Cardiac septum (tissue), 1 donor: ENCODE measurements at places on chromosomes 16 and 17.

GRCh38 chr17:68238164-68238870 is 9.5 kb upstream of the AMZ2 start:
- DNase-seq = no peak

- no peak for DNase-seq
Measured at GRCh38 chr16:56603589-56603988, 4.8 kb upstream of the MT2A start.

GRCh38 chr17:72614871-72615626 is 477.4 kb downstream of the SLC39A11 start:
- no peak for DNase-seq

DNA sequence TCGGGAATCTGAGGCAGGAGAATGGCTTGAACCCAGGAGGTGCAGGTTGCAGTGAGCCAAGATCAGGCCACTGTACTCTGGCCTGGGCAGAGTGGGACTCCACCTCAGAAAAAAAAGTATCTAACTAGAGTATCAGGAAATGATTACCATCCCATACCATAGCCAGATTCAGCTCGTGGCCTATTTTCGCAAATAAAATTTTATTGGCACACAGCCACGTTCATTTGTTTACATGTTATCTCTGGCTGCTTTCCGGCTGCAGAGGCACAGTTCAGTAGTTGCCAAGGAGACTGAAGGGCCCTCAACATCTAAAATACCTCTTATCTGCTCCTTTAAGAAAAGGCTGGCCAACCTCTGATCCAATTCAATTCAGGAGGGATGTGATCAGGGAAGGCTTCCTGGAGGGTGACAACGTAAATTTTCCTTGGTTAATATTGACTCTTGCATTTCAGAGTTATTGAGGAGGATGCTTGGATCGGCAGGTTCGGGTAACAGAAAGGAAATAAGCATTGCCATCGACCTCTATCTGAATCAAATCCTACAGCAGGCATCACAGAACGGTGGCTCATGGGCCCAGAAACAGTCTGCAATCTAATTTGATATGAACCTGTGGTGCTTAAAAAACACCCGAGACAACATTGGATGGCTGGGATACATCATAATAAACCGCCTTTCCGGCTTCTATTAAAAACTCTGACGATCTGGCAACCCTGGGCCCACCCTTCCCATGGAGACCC is 73.8 kb downstream of the XYLT1 start:
- DNase-seq = no peak

DNA sequence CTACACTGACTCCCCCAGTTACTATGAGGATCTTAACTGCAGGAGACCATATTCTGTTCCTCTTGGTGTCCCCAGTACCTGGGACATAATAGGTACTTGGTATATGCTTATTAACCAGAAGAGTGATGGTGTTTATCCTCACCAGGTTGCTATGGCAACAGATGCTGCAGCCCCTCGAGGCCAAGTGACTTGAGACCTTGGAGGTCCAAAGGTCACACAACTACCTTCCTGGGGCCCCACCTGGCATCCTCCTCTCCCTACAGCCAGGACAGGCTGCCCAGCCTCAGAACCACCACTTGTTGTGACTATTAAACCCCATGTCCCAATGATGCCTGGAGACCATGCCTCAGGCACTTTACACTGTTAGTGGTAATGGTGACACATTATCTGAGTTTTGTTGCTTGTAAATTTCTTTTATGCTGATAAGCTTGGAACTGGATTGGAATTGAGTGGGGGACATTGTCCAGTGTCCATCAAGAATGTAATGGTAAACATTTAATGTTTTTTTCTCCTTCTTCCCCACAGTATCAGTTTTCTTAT is 189.4 kb downstream of the CCDC182 start:
- DNase-seq = no peak

DNA sequence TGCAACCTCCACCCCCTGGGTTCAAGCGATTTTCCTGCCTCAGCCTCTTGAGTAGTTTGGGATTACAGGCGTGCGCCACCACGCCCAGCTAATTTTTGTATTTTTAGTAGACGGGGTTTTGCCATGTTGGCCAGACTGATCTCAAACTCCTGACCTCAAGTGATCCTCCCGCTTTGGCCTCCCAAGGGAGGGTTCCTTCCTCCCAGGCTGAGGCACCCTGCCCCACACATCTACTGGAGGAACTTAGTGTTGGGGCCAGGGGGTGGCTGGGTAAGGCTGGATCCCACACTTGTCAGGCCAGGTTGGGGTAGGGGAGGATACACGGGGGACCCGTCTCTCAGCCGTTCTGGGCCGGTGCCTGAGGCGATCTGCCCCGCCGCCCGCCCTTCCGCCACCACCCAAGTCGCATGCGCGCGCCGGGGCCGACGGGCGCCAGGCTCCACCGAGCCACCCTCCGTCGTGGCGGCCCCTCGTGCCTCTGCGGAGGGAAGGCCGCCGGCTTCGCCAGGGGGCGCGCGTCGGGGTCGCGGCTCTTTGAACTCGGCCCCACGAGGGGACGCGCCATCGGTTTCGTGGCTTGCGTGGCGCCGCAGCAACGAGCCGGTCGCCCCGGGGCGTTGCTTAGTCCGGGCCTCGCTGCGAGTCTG is 15.9 kb downstream of the GRB7 start:
- peak; percentile 87 for DNase-seq

DNA sequence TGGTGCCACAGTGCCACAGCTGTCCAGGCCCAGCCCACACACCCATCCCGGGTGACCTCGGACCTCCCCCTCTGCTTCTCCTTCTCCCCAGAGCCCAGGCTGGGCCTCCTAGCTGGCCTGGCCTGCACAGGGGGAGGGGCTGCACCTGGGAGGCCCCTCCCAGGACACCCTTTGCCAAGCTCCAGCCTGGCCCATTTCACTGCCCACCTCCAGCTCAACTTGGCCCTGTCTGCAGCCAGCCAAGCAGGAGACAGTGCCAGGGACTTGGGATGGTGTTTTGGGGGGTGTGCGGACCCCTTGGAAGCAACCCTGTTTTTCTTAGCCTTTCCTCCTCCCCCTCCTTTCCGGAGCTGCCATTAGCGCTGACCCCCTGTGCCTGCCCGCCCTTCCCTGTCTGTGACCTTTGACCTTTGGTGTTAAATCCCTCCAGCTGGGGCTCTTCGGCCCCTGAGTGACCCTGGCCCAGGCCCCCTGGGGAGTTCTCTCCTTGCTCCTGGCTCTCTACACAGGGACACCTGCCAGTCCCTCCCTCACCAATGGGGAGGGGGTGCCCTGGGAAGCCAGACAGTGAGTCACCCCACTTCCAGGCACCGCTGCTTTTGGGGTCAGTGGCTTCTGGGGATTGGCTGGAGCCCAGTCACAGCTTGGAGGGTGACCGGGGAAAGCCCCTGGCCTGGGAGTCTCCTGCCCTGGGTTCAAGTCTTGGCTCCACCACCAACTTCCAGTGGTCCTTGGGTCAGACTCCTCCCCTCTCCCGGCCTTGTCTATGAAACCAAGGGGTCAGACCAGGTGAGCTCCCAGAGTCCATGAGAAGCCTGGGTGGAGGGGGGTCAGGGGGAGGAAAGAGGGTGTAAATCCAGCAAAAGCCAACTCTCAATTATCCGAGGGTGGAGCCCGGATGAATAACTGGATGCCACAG is 1.9 kb downstream of the GLIS2 start:
- no peak for DNase-seq

- no peak for DNase-seq
Measured at GRCh38 chr16:30623536-30624283, 13.5 kb upstream of the ZNF689 start.

DNA sequence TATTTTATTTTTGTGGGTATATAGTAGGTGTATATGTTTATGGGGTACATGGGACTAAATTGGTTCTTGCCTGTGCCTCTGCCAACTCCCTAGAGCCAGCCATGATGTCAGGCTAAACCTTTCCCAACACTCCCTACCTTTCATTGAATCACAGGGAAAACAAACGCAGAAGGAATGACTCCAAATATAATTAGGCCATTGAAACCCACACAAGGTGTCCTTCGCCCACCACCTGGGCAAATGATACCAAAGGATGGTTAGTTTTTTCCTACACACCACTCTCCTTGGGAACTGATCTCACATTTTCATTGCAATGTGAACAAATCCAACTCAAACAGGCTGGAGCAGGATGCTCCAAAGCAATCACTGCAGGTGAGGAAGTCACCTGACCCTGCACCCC is 27.5 kb downstream of the WSB1 start:
- DNase-seq = no peak

GRCh38 chr17:35627417-35627816 is 40.3 kb downstream of the AP2B1 start:
- DNase-seq = no peak

DNA sequence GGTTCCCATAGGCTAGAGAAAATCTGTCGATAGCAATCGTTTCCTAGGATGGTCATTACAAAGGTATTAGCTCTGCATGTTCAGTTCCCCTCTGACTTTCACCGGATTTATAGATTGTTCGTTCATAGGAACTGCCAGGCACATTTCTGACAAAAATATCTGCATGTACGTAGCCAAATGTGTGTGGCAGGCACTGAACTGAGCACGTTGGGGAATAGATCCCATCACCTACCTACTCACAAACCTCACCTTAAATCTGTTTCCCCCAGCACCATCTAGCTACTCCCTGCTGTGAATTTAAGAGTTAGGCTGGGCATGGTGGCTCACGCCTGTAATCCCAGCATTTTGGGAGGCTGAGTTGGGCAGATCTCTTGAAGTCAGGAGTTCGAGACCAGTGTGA is 64.5 kb upstream of the TANC2 start:
- no peak for DNase-seq

DNA sequence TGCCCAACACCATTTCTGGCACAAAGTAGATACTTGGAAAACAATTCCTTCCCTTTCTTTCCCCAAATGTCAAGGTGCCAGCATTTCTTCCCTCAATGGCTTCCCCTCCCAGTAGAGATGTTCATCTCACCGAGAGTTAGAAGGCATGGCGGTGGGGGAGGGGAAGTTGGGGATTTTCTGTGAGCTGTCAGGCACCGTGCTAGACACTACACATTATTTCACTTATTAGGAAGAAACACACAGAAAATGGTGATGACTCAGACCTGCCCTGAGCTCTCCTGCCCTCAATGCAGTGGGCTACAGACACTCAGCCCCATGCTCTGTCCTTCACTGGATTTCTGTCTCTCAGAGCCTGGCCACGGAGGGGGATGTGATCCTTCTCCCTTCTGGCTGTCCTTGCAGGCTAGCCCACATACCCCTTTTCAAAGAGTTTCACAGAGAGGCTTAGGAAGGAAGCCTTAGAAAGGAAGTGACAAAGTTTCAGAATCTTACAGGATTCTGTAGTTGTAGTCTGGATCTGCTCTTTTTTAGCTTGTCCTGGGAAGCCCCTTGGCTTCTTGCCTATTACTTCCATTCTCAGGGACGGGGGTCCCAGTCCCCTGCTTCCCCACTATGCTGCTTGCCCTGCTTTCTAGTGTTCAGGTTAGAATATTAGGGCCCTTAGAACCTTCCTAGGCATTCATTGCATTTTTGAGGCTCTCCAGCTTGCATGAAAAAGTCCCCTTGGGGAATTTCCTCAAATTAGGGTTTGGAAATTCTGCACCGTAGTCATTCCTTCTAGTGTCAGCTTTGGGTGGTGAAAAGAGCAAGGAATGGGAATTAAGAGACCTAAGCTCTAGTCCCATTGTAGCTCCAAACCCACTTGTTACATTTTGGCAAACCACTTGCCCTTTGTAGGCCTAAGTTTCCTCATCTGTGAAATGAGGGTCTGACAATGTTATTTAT is 12.2 kb upstream of the CCL5 start:
- DNase-seq = peak; percentile 38

DNA sequence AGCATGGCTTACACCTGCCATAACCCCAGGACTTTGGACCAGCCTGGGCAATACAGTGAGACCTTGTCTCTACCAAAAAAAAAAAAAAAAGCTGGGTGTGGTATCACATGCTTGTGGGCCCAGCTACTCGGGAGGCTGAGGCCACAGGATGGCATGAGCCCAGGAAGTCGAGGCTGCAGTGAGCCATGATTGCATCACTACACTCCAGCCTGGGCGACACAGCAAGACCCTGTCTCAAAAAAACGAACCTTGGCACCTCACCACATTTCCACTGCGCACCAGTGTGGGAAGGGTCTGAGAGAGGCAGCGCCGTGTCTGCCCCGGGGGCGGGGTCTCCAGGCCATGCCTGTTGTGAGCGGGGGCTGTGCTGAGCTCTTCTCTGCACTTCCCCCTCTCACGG is 6.3 kb downstream of the ACSF3 start:
- no peak for DNase-seq

DNA sequence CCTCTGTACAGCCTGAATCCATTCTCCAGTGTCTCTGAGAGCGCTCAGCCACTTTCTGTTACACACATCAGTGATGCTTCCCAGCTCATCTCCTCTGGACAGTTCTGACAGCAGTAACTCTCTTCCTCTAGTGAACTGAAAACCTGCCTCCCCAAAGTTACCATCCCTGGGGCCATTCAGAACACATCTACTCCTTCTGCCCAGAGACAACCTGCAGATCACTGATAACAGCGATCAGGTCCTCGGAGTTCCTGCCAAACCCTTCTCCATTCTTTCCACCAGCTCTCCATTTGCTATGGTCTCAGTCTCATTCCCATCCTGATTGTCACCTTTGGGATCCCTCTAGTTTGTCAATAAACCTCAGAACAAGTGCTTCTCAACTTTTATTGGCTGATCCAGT is 7.3 kb downstream of the ZZEF1 start:
- no peak for DNase-seq

- DNase-seq = no peak
Measured at GRCh38 chr17:47713980-47714700, 18.9 kb upstream of the TBX21 start.

DNA sequence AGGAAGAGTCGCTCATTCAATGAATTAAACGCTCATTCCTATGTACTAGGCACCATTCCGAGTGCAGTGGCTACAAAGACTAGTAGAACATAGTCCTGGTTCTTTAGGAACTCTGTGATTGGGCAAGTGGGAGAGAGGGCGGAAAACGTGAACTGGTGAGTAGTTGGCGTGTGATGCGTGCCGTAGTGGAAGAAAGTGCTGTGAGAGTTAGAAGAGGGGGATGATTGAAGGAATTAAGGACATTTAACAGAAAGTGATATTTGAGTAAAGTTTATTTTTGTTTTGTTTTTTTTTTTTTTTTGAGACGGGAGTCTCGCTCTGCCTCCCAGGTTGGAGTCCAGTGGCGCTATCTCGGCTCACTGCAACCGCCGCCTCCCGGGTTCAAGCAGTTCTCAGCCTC is 7.9 kb upstream of the SLFN14 start:
- DNase-seq = no peak

DNA sequence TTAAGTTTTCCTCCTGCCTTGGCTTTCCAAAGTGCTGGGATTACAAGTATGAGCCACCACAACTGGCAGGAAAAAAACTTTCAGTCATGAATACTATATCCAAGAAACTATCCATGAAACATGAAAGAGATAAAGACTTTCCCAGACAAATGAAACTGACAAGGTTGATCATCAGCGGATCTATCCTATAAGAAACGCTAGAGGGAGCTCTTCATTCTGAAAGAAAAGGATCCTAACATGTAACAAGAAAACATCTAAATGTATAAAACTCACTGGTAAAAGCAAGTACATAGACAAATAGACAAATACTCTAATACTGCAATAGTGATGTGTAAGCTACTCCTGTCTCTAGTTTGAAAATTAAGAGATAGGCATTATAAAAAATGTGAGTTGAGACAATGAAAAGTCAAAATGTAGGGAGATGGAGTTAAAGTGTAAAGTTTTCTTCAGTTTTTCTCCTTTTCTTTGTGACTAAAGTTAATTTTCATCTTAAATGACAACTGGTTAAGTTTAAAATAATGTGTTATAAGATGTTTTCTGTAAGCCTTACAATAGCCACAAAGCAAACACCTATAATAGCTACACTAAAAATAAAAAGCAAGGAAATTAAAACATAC is 79.6 kb upstream of the TEKT1 start:
- no peak for DNase-seq
